ENCODE measurements at places on chromosomes 7 and 10. TPM values are rescaled to one million over a fixed set of nuclear protein-coding genes. Genes with fewer than 3 reads are reported as not detected.
A peak's percentile ranks its signal among the peaks of the same experiment; 100 is the strongest.

C7orf33 gene
- total RNA-seq: not detected

LEP gene
- total RNA-seq: 0.22 TPM

DNA sequence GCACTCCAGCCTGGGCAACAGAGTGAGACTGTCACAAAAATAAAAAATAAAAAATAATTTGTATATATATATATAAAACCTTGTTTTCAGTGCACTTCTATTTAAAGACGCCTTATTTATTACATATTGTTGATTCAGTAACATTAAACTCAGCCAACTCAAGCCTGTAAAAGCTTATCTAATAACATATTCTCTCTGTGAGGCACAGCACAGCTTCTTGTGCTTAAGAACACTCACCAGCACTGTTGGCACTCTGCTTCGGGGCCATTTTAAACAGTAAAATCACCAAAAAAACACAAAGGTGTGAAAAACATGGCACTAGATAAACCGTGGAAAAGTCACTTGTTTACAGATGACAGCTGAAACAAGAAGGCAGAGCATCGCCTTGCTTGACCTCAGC, 89.0 kb upstream of the C10orf90 start:
- no peak for DNase-seq

DNA sequence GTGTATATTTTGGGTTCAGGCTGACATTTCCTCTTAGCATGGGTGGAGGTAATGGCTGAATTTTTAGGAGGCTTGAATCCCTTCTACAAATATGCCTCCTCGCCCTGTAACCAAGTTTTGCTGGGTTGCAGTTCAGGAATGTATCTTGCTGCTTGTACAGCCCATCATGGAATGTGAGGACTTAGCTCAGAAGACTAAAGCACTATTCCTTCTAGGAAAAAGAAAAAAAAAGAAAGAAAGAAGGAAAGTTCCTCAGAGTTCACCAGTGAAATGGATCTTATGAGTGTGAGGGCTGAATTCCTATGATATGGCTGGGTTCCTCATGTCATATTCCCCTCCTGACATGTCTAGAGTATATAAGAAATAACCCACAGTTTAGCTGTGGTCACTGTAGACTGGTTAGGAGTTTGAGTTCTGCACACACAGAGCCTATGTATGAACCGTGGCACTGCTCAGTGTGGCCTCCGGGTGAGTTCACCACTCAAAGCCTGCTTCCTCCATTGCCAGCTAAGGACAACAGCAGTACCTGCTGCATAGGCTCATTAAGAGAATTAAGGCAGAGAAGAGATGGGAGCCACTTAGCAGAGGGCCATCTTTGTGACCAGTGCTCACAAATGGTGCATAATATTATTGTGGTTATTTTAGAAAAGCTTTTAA, 114.0 kb downstream of the TACC2 start:
- DNase-seq: peak; percentile 10

All from GM23248 (cell line).